Activated T-helper 1 cell treated with anti-CD3 and anti-CD28 coated beads, Interleukin-12 subunit alpha, Interleukin-12 subunit beta, Interleukin-2, Interleukin-4 antibody, amounts not matched to agents 30 ng/mL and 10 ng/mL and 1 ng/mL, durations not matched to agents 14 hours and 24 hours and 36 hours (primary cell): ENCODE measurements at places on chromosomes 3 and 15. TPM values are rescaled to one million over a fixed set of nuclear protein-coding genes. Genes with fewer than 3 reads are reported as not detected.
A peak's percentile ranks its signal among the peaks of the same experiment; 100 is the strongest.

DNA sequence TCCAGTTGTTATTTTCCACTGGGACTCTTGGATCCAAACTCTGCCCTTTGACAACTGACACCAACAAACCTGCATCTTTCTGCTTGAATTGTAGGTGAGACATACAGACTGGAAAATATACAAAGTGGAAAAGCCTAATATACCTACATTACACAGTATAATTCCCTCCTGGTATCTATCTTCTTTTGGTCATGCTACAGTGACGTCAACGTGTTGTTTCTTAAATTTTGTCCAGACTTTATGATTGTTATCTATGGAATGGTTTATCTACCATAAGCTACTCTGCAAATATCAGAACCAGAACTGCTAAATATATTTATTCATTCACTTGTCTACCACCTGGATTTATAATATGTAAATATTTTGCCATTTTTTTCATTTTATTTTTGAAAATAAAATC, 264.3 kb upstream of the ZPLD1 start:
- no peak for DNase-seq
- no peaks in the 10 kb centered on the region for H3K4me1 ChIP-seq
- peaks cover 8% of the 10 kb centered on the region for H3K27me3 ChIP-seq
- no peak overlapping the region for H3K27ac ChIP-seq

DNA sequence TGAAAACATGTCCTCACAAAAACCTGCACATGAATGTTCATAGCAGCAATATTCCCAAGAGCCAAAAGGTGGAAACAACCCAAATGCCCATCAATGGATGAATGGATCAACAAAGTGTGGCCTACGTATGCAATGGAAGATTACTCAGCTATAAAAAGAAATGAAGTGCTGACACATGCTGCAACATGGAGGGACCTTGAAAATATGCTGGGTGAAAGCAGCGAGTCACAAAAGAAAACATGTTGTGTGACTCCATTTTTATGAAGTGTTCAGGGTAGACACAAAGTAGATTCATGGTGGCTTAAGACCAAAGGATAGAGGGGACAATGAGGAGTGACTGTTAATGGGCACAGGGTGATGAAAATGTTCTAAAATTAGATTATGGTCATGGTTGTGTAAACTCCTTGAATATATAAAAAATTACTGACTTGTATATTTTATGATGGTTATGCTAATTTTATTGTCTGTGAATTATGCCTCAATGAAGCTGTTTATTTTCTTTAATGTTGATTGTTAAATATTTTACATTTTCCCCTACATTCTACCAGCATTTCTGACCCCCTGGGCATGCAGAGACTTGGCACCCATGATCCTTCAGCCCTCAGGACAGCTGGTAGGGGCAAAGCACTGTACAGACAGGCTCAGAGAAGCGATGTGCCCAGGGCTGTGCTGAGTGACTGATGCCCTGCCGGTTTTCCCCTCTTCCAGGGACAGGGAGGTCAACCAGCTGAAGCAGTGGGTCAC, 37.8 kb downstream of the CFAP100 start:
- no peaks in the 10 kb centered on the region for H3K27me3 ChIP-seq
- peaks cover 3% of the 10 kb centered on the region for H3K36me3 ChIP-seq
- no peak overlapping the region for H3K4me3 ChIP-seq
- no peak for DNase-seq

DNA sequence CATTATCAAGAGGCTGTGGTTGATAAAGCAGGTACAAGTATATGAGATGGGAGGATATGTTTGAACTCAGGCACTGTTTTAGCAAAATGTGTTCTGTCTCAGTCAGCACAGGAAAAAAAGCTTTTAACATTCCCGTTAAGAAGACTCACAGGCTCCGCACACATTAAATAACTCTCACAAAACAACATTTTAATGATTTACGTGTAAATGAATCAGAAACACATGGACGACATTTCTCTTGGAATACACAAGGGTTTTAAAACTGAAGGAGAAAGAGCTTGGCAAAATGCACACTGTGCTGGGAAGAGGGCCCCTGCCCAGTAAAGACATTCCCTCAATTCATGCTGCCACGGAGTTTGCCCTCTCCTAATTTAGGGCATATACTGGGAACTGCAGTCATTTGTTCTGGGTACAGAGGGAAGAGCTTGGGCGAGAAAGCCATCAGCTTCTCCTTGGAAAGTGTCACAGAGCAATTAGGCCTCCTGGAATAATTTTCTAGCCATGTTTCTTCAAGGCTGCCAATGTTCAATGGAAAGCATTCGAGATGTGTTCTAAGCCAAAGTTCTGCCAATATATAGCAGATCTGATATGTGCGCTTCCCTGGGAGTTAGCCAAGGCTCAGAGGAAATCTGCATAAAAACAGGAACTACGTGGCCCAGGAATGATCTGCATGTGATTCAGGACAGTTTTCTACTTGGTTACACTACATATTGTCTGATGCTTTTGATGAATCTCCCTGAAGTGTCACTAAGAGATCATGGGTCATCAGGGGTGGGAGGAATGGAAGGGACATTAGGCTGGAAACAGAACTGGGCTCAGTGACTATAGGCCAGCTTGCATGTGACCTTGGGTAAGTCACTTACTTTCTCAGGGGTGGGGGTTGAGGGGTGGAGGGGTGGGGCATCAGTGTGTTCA, 2.2 kb upstream of the MASP1 start:
- no peak overlapping the region for H3K27ac ChIP-seq
- H3K27me3 ChIP-seq: peaks cover 28% of the 10 kb centered on the region
- H3K4me1 ChIP-seq: no peaks in the 10 kb centered on the region

Gene PXK
- total RNA-seq: 43.4 and 48.1 TPM in 2 replicates

DNA sequence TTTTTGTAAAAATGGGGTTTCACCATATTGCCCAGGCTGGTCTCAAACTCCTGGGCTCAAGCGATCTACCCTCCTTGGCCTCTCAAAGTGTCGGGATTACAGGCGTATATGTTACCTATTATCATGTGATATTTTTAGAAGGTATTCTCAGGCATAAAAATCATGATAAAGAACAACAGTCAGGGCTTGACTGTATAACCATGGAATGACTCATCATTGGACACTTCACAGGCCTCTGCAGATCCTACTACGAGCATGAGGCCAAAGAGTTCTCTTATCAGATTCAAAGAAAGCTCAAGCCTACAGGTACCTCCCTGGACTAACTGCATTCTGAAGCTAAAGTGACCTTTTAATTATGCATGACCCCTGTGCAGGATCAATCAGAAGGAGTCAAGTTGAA, 91.7 kb upstream of the PRICKLE2 start:
- H3K4me3 ChIP-seq: no peak overlapping the region
- peaks cover 4% of the 10 kb centered on the region for H3K27me3 ChIP-seq
- no peak overlapping the region for H3K27ac ChIP-seq
- no peaks in the 10 kb centered on the region for H3K4me1 ChIP-seq
- no peak for DNase-seq

Gene NOX5
- total RNA-seq: 0.03 TPM in 1 of 2 replicates, not detected in the other

DNA sequence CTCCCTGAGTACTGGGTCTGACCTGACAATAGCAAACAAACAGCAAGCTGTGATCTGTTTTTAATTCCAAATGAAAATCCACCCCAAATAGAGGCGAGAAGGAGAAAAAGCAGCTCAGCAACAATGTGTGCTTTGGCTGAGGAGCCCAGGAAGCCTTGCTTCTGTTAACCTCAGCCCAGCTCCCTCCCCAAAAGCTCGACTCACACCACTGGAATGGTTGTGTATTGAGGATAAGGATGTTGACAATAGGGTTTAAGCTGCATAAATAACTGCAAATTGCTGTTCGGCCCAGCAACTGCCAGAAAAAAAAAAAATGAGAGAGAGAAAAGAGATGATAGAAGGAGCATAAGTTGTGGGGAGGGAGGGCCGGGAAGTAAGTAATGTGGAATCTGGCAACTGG, 104.0 kb upstream of the TBC1D5 start:
- H3K27me3 ChIP-seq: peaks cover 4% of the 10 kb centered on the region
- DNase-seq: no peak
- H3K4me3 ChIP-seq: no peak overlapping the region
- H3K36me3 ChIP-seq: no peaks in the 10 kb centered on the region

- H3K36me3 ChIP-seq: no peaks in the 10 kb centered on the region
- no peak overlapping the region for H3K4me3 ChIP-seq
- DNase-seq: no peak
- no peak overlapping the region for H3K27ac ChIP-seq
- no peaks in the 10 kb centered on the region for H3K4me1 ChIP-seq
These were observed 265.6 kb downstream of the FOXP1 start for GRCh38 chr3:71317749-71318457.

Gene IMPG2
- total RNA-seq: 0.05 and 0.13 TPM in 2 replicates

- DNase-seq: no peak
- no peaks in the 10 kb centered on the region for H3K27me3 ChIP-seq
- H3K4me1 ChIP-seq: no peaks in the 10 kb centered on the region
- H3K4me3 ChIP-seq: no peak overlapping the region
- no peaks in the 10 kb centered on the region for H3K36me3 ChIP-seq
- no peak overlapping the region for H3K27ac ChIP-seq
These were observed 694.6 kb downstream of the TUSC7 start for GRCh38 chr3:117404141-117404540.

DNA sequence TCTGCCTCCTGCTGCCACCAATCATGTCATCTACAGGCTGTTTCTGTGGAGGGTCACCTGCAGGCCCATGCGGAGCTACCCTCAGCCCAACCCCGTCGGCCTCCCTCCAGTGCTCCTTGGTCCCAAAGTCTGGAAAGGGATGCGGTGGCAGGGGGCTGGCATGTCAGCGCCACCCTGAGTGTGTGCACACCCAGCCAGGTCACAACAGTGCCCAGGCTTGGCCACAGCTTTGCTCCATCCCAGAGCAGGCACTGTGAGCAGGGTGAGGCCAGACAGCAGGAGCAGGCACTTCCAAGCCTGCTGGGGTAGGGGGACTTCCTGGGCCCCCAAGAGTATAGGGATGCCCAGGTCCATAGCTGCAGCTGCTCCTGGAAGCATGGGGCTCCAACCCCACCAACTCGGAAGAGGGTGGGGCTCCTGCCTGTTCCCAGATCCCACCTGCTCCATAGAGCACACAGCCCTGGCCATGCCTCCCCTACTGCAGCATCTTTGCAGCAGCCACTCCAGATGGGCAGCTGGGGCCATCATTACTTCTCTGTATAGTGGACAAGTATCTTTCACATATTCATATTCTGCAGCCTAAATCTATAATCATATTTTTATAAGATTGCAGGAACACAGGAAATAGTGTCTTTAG, 109.3 kb downstream of the CBLB start:
- H3K4me3 ChIP-seq: no peak overlapping the region
- H3K27ac ChIP-seq: peak overlapping the region; percentile 72
- no peaks in the 10 kb centered on the region for H3K27me3 ChIP-seq
- peaks cover 76% of the 10 kb centered on the region for H3K4me1 ChIP-seq
- H3K36me3 ChIP-seq: peaks cover 74% of the 10 kb centered on the region

Gene PCSK6
- 3.0 and 3.7 TPM in 2 replicates for total RNA-seq

GRCh38 chr15:63600001-63600615, 2.9 kb downstream of the FBXL22 start:
- H3K4me1 ChIP-seq: peaks cover 51% of the 10 kb centered on the region
- peaks cover 2% of the 10 kb centered on the region for H3K27me3 ChIP-seq

Gene SLC25A20
- total RNA-seq: 15.9 and 17.4 TPM in 2 replicates

Gene DHFR2
- 10.1 and 12.3 TPM in 2 replicates for total RNA-seq

DNA sequence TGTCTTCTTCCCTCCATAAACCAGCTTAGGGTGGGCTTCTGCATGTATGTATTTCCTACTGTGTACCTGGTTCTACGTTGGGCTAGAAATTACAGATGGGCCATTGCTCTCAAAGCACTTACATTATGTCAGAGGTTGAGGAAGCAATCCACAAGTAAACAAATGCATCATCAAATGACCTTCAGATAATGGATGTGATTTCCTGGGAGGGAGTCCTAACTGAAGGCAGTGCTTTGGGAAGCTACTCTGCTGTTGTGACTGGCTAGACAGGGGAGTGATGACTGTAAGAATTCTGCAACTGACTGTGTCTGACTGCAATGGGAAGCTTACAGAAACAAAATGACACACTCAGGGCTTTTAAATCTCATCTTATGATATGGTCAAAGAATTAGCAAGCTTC, 71.0 kb upstream of the PRR23E start:
- no peaks in the 10 kb centered on the region for H3K4me1 ChIP-seq
- no peak overlapping the region for H3K27ac ChIP-seq
- no peak overlapping the region for H3K4me3 ChIP-seq
- no peak for DNase-seq
- H3K36me3 ChIP-seq: no peaks in the 10 kb centered on the region

DNA sequence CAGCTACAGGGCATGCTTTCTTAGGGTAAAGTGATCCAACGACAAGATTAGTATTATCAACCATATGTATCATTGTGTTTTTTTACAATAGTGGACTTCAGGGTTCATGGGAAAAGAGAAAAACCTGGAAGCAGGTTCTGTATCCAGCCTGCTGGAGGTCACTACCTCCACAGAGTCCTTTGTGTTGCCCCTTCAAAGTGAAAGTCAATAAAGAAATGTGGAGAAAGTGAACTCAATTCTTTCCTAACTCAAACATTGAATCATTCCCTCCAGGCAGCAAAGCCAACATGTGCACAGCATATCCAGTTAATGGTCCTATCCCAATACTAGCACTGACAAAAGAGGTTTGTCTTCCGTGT, 45.4 kb downstream of the FGF7 start:
- no peaks in the 10 kb centered on the region for H3K36me3 ChIP-seq
- no peak overlapping the region for H3K27ac ChIP-seq
- H3K27me3 ChIP-seq: peaks cover 4% of the 10 kb centered on the region
- DNase-seq: no peak
- H3K4me1 ChIP-seq: peaks cover 28% of the 10 kb centered on the region

DNA sequence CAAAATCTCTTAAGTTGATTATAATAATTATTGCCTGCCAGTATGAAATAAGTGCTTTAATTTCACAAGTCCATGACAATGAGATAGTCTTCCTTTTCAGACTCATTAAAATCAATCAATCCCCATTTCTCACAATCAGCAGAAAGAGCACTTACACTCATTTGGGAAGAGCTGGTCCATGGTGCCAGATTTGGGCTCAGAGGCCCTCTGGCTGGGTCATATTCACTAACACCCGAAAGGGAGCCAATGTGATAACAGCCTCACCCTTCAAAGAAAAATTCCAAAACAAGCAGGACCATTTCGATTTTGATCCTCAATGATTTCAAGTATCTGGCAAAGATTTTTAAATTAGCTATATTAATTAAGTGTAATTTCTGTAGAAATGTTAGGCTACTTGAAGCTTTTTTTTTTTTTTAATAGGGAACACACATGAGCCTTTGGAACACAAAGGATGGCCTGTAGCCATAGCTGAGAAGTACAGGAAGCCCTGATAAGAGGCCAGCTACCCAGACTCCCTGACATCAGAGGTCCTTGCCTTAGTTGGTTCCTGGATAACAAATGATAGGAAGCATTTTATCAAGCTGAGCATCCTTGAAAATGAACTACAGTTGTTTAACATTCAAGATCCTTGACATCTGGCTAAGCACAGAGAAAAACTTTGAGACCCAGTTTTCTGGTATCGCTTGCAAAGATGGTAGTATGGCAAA, 17.1 kb downstream of the MCF2L2 start:
- no peak overlapping the region for H3K4me3 ChIP-seq
- H3K27me3 ChIP-seq: peaks cover 3% of the 10 kb centered on the region
- DNase-seq: no peak
- no peak overlapping the region for H3K27ac ChIP-seq
- no peaks in the 10 kb centered on the region for H3K36me3 ChIP-seq

GRCh38 chr3:128504533-128504915, 11.5 kb upstream of the GATA2 start:
- no peak overlapping the region for H3K27ac ChIP-seq
- no peak overlapping the region for H3K4me3 ChIP-seq
- DNase-seq: no peak
- no peaks in the 10 kb centered on the region for H3K36me3 ChIP-seq
- peaks cover 26% of the 10 kb centered on the region for H3K27me3 ChIP-seq
- H3K4me1 ChIP-seq: no peaks in the 10 kb centered on the region

Gene MORC1
- not detected in 2 replicates for total RNA-seq

Gene LRRIQ4
- total RNA-seq: 0.10 and 0.12 TPM in 2 replicates

GRCh38 chr3:27533718-27534573, 49.8 kb upstream of the SLC4A7 start:
- peaks cover 31% of the 10 kb centered on the region for H3K4me1 ChIP-seq
- peak overlapping the region; percentile 46 for H3K4me3 ChIP-seq
- H3K27me3 ChIP-seq: no peaks in the 10 kb centered on the region
- H3K27ac ChIP-seq: peak overlapping the region; percentile 92
- peaks cover 7% of the 10 kb centered on the region for H3K36me3 ChIP-seq
